ENCODE measurements at places on chromosomes 5 and 9.

- DNase-seq, result no peak
Observed at GRCh38 chr5:154627698-154628678, 127.2 kb upstream of the LARP1 start.

- no peak for DNase-seq
Observed at GRCh38 chr5:64221911-64222310, 56.3 kb downstream of the RNF180 start.

DNA sequence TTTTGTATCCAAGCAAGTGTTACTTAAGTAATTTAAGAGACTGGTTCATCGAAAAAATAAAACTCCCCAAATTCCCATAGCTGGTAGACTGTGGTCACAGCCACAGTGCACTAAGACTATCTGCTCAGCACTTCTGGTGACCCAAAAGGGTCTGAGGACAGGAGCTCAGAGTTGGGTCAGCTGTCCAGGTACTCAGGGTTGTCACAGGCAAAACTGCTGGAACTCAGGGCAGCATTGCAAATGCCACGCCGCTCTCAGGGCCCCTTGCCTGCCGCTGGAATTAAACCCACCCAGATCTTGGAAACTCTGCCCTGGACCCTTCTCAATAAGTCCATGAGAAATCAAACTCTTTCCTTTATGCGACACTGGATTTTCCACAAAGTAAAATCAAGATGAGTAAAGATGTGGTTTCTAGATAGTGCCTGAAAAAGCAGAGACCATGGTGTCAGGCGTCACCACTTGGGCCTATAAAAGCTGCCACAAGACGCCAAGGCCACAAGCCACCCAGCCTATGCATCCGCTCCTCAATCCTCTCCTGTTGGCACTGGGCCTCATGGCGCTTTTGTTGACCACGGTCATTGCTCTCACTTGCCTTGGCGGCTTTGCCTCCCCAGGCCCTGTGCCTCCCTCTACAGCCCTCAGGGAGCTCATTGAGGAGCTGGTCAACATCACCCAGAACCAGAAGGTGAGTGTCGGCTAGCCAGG is at the start of gene IL13:
Gene IL13, plus strand, starts transcription at position 498 of the 705 bp plus-strand sequence. Its CDS starts 14 bp downstream, at position 512.
- no peak for DNase-seq

GRCh38 chr5:103270581-103270980 is 12.0 kb downstream of the MACIR start:
- DNase-seq, result no peak

DNA sequence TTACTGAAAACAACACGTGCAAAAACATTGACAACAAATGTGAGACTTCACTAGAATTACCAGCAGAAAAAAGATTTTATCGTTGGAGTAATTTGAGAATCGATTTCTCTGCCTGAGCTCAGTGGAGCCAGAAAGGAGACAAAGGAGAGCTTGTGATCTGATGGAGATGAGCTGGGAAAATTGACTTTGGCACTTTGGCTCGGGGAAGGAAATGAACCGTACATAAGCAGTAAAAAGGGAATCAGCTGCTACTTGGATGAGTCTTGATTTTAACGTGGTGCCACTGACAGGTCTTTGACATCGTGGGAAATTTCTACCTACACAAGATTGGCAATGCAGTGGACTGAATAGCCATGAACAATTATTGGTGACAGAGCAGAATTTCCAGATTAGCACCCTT is 244.7 kb upstream of the RPS23 start:
- no peak for DNase-seq

DNA sequence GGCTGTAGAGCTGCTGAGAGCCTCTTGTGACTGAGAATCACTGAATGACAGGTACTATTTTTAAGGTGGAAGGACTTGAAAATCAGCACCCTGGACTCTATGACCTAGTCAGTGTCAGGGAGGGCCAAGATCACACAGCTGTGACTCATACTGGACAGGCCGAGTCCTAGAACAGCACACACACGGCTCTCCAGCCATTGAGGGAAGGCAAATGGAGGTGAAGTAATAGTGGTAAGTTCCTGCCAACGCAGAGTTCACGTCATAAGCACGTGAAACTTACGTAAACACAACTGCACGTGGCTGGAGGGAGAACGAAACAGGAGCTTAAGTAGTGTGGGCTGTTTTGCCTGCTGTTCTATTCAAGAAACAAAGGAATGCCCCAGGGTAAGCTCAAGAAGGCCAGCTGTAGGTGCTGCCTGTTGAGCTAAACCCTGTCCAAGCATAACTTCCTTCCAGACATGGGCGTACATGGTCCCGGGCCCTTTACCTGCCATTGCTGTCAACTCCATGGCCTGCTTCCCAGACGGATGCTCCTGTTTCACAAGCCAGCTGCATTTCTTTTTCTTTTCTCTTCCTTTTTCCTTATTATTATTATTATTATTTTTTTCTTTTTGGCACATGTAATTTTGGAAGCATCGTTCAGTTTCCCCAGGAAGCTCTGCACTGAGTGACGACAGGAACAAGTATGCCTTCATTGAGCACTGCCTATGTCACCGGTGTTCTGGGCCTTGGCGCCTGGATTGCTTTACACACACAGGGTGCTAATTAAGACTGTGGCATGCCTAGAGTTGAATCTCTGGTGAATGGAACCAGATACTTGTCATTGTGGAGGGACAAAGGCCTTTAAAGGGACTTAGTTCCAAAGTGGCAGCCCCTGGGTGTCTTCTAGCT is 10.2 kb upstream of the LCP2 start:
- no peak for DNase-seq

DNA sequence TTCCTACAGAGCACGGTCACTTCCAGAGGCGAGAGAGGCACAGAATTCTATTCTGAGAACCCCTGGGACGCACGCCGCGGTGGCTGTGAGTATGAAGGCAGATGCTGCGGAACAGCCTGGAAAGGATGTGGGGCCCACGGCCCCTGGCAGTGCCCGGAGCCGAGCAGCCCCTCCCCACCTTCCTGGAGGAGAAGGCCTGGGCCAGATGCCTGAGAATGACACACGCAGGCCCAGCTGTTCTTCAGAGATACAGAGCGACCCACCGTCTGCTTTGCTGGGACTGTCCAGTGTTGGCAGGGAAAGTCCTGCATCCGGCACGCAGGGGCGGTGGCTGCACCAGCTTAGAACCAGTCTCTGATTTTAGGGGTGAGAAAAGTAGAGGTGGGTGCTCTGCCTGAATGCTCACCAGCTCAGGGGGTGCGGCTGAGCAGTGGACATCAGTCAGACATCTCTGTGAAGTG is 116.7 kb upstream of the LPCAT1 start:
- DNase-seq, result no peak

- no peak for DNase-seq
Observed at GRCh38 chr5:173655196-173655797, 38.8 kb upstream of the BOD1 start.

- no peak for DNase-seq
Observed at GRCh38 chr5:87650284-87650683, 237.6 kb upstream of the CCNH start.

- DNase-seq, result no peak
Observed at GRCh38 chr5:59543821-59544442, 349.6 kb downstream of the PDE4D start.

DNA sequence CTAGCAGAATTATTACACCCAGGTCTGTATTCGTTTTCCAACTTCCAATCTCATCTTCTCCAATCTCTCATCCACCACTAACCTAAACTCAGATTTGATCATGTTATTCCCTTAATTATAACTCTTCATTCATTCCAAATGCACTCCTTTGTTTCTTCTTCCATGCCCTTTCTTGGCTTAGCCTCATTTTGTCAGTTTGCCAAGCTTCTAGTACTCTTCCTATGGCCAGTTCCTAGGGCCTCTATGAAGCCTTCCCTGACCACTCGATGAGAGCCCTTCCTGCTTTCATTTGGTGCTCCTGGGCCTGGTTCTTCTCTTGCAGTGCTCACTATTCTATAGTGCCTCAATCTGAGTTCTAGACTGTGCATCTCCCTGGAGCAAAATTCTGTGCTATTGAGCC is 5.8 kb downstream of the FAM219A start:
- no peak for DNase-seq

- DNase-seq, result no peak
Observed at GRCh38 chr9:107466826-107467225, 22.7 kb downstream of the KLF4 start.

GRCh38 chr5:57784121-57784520 is 301.5 kb upstream of the ACTBL2 start:
- no peak for DNase-seq

GRCh38 chr5:8864053-8864452 is 681.8 kb downstream of the SEMA5A start:
- no peak for DNase-seq

GRCh38 chr9:137319011-137319738 is 17.1 kb upstream of the NRARP start:
- peak; percentile 36 for DNase-seq

- DNase-seq, result peak; percentile 24
Observed at GRCh38 chr9:23820451-23821374, 5.3 kb downstream of the ELAVL2 start.

- no peak for DNase-seq
Observed at GRCh38 chr9:4152876-4153275, 147.0 kb downstream of the GLIS3 start.

GRCh38 chr5:59055745-59056448 is 473.0 kb downstream of the RAB3C start:
- DNase-seq, result no peak

DNA sequence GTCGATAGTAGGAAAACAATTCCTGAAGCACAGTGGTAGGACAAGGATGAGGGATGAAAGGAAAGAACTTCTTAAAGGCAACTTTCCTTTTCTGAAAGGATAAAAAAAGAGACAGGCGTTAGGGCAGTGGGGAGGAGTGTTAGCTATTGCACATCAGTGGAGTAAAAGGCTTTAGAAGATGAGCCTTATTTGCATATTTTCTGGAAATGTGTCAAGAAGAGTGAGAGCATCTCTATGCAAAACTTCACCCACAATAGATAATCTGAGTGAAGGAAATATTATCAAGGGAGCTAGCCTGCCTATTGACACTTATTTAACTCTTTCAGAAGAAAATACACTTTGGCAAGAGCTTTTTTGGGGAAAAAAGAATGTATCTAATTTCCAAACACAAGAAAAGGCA is 151.6 kb downstream of the MACIR start:
- no peak for DNase-seq

- no peak for DNase-seq
Observed at GRCh38 chr5:74765201-74765600, 1.7 kb downstream of the GFM2 start.

DNA sequence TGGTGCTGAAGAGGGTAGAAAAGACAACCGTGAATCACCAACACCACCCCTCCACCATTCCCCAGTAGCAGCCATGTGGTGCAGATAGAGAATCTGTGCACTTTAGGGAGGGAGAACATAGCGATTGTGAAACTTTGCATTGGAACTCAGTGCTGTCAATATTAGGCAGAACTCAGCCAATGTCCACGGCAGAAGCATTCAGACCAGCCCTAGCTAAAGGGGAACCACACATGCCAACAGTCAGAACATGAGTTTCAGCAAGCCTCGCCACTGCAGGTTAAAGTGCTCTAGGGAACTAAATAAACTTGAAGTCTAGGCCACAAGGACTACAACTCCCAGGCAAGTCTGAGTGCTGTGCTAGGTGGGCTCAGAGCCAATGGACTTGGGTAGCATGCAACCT is 38.5 kb upstream of the DEPDC1B start:
- DNase-seq, result no peak

GRCh38 chr5:14415024-14415697 is 166.4 kb upstream of the OTULINL start:
- no peak for DNase-seq

DNA sequence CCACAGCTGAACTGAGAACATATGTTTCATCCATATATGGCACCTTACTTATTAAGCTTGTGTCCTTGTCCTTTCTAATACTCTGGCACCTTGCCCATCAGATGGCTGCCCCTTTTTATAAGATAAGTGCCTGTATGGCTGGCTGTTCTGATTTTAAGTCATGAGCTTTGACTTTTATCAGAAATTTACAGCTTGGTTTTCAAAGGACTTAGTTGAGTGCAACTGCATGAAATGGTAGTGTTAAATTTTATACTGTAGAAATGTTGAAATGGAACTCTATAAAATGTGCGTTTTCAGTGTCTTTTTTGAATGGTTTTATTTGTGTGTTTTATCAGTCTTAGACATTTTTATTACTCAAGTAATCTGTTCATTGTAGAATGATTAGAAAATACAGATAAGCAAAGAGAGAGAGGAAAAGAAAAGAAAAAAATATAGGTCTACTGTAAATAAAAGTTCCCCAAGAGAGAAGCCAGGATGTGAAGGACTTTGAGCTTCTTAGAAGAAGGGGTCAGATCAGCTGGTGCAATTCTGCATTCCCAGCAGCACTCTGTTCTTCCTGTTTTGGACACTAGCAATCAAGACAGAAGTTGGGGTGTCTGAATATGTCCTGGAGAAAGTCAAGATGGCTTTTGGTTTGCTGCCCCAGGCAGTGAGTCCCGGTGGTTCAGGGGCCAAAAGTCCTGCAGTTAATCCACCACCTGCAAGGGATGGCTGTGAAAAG is 38.9 kb downstream of the ARHGAP26 start:
- no peak for DNase-seq

DNA sequence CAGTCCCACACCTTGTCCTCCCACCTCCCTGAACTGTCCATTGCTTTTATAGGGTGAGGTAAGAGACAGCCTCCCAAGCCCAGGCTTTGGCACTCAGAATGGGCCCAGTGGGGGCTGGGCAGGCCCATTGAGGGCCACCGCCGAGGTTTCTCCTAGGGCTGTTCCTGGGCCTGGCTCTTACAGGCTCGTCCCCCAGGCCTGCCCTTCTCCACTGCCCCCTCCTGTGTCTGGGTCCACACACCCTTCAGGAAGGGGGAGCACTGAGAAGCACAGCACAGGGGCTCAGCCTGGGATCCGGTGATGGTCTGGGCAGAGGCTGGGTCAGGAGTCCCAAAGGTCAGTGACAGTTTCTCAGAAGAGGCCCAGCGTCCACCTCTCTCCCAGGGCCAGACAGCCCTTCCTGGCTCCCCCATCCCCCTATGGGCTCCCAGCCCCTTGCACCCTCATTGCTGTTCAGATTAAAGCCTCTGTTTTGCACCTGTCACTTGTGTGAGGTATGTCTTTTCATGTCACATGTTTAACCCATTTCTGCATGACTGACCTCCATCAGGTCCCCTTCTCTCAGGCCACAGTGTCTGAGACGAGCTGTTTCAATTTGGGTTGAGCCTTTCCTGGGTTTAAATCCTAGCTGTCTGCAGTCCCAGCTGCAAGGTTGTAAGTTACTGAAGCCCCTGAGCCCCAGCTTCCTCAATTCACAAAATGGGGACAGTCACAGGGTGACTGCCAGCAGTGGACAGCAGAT is 29.4 kb downstream of the IER5L start:
- no peak for DNase-seq

Measured in progenitor cell of endocrine pancreas (in vitro differentiated cells).